ENCODE measurements at places on chromosomes 7 and 10. TPM values are rescaled to one million over a fixed set of nuclear protein-coding genes. Genes with fewer than 3 reads are reported as not detected.
A peak's percentile ranks its signal among the peaks of the same experiment; 100 is the strongest.

DNA sequence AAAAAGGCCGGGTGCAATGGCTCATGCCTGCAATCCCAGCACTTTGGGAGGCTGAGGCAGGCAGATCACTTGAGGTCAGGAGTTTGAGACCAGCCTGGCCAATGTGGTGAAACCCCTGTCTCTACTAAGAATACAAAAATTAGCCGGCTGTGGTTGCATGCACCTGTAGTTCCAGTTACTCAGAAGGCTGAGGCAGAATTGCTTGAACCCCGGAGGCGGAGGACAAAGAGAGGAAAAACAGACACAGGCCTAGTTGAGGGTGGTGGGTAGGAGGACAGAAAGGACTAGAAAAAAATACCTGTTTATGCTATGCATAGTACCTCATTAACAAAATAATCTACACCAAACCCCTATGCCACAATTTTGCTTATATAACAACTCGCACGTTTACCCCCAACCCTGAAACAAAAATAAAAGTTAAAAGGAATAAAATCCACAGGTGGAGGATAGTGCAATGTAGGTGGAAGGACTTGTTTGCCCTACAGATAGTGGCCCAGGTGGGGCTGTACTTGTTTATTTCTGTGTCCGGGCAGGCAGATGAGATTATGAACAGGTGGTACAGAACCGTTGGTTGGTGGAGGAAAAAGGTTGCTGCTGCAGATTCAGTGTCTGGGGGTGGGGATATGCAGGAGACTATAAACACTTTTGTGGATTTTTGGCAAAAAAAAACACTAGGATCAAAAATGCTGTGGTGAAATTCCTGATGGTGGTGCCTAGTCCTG lies 5.1 kb downstream of the ZNF680 start:
- H3K27ac ChIP-seq, result no peak overlapping the region
- no peak overlapping the region for H3K4me3 ChIP-seq
- H3K36me3 ChIP-seq, result no peaks in the 10 kb centered on the region

DNA sequence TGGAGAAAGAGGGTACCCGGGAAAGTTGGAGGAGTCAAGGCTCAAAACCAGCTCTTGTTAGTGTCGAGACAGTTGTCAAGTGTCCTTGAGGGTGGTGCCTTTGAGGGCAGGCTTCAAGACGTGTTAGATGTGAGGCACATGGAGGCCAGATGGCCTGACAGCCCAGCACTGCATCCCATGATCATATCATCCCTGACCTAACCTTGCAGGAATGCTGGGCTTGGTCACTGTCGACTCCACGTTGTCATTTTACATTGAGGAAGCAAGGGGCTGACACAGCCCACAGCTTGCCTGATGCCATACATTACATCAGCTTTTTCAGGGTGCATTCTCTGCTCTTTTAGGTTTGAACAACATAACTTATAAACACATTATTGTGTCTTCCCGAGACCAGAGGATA lies 114.1 kb downstream of the ABCA13 start:
- no peak overlapping the region for H3K27ac ChIP-seq
- H3K4me1 ChIP-seq, result no peaks in the 10 kb centered on the region
- H3K36me3 ChIP-seq, result no peaks in the 10 kb centered on the region
- DNase-seq, result no peak
- no peak overlapping the region for H3K4me3 ChIP-seq
- no peaks in the 10 kb centered on the region for H3K27me3 ChIP-seq

GRCh38 chr7:33325754-33326484 lies 196.6 kb downstream of the BBS9 start:
- H3K36me3 ChIP-seq, result no peaks in the 10 kb centered on the region
- H3K4me3 ChIP-seq, result no peak overlapping the region
- H3K27me3 ChIP-seq, result no peaks in the 10 kb centered on the region
- no peaks in the 10 kb centered on the region for H3K4me1 ChIP-seq
- no peak for DNase-seq

Gene NUPR2
- total RNA-seq, result not detected

DNA sequence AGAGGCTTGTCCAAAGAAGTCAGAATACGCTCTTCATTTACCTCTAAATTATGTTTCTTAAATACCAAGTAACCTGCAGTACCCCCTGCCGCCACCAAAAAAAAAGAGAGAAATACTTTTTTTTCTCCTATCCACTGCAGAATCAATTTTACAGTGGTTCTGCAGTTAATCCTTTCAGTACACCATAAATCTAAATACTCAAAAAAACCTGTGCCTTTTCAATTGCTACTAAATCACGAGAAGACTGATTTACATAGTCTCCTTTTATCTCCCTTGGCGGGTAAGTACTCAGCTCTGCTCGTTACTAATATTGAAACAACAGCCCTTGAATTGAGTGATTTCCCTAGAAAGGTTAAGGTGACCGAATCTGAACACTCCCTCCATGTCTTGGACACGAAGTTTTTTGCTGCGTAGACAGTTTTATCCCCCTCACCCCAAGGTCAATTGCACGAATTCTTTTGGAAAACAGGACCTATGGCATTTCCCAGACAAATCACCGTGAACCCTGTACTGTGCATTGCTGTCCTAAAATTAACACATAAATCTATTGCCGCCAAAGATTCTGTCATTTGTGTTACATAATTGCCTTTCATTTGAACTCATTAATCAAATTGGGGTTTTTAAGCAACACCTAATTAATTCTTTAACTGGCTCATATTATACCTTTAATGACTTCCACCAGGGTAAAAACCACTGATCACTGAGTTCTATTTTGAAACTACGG lies 512 bp upstream of the VIM start:
- no peaks in the 10 kb centered on the region for H3K36me3 ChIP-seq
- H3K4me3 ChIP-seq, result no peak overlapping the region
- peak; percentile 30 for DNase-seq
- no peaks in the 10 kb centered on the region for H3K27me3 ChIP-seq
- H3K4me1 ChIP-seq, result peaks cover 21% of the 10 kb centered on the region

Gene STOX1
- 8.5 TPM for total RNA-seq

GRCh38 chr10:124516181-124516580 lies 54.6 kb downstream of the LHPP start:
- H3K27ac ChIP-seq, result no peak overlapping the region
- H3K4me1 ChIP-seq, result no peaks in the 10 kb centered on the region
- no peak for DNase-seq
- no peaks in the 10 kb centered on the region for H3K36me3 ChIP-seq

Gene LGI1
- total RNA-seq, result 1.1 TPM

Gene RASSF4
- 55.6 TPM for total RNA-seq

DNA sequence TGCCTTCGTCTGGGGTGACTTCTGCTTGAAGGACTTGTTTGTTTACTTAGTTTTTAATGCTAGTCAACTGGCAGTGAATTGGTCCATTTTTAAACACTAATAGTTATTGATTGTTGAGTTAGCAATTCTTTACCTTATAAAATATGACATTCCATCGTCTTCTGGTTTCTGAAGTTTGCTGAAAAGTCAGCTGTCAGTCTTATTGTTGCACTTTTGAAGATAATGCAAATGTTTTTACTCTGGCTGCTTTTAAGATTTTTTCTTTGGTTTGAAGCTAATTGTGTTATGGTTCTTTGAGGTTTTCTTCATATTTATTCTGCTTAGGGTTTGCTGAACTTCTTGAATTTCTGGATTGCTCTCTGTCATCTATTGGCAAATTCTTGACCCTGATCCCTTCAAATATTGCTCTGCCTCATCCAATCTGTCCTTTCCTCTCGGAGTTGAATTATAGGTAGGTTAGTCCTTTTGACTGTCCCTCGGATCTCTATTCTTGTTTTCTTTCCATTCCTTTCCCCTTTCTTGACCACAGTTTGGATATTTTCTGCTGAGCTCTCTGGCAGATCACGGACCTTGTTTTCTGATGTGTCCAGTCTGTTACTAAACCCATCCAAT lies 24.2 kb downstream of the MGMT start:
- no peak overlapping the region for H3K4me3 ChIP-seq
- peak; percentile 15 for DNase-seq
- H3K27ac ChIP-seq, result no peak overlapping the region

- H3K4me1 ChIP-seq, result no peaks in the 10 kb centered on the region
- no peak overlapping the region for H3K27ac ChIP-seq
- 0 out of 2 replicates have a peak, but pooled peaks cover 2% of the 10 kb centered on the region for H3K27me3 ChIP-seq
- H3K4me3 ChIP-seq, result no peak overlapping the region
Observed at GRCh38 chr10:42864575-42864974, 82.0 kb downstream of the BMS1 start.

GRCh38 chr10:66828957-66829356 lies 96.9 kb upstream of the LRRTM3 start:
- no peak overlapping the region for H3K4me3 ChIP-seq
- DNase-seq, result no peak
- H3K4me1 ChIP-seq, result no peaks in the 10 kb centered on the region
- H3K27me3 ChIP-seq, result no peaks in the 10 kb centered on the region
- H3K36me3 ChIP-seq, result no peaks in the 10 kb centered on the region

DNA sequence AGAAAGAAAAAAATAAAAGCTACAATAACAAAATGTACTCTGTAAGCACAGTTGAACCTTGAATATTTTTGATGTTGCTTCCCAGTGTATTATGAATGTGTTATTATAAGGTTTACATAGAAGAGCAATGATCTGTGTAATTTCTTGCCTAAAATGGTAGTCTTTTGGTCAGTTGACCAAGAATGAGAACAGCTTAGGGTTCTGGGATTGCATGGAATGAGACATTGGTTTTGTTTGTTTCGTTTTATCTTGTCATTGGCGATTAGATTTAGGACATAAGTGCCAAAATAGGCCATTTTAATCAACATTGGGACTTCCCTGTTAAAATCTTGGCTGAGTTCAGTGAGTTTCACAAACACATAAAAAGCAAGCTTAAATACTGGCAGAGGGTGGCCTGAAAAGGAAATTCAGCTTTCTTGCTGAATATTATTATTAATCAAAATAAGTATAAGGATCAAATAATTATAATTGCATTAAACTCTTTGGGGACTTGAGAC lies 49.1 kb upstream of the GLCCI1 start:
- H3K4me3 ChIP-seq, result no peak overlapping the region
- DNase-seq, result no peak
- no peaks in the 10 kb centered on the region for H3K27me3 ChIP-seq
- H3K27ac ChIP-seq, result no peak overlapping the region
- no peaks in the 10 kb centered on the region for H3K36me3 ChIP-seq

GRCh38 chr7:47478926-47479711 lies 102.8 kb downstream of the TNS3 start:
- DNase-seq, result no peak
- no peak overlapping the region for H3K27ac ChIP-seq
- H3K27me3 ChIP-seq, result no peaks in the 10 kb centered on the region
- peaks cover 3% of the 10 kb centered on the region for H3K36me3 ChIP-seq
- H3K4me1 ChIP-seq, result peaks cover 64% of the 10 kb centered on the region
- no peak overlapping the region for H3K4me3 ChIP-seq

Gene CFTR
- 130 TPM for total RNA-seq

- no peak for DNase-seq
- no peak overlapping the region for H3K4me3 ChIP-seq
- no peak overlapping the region for H3K27ac ChIP-seq
Observed at GRCh38 chr10:30858499-30858898, 173.2 kb downstream of the ZNF438 start.

GRCh38 chr7:116337800-116338199 lies 127.5 kb downstream of the TES start:
- H3K36me3 ChIP-seq, result no peaks in the 10 kb centered on the region
- DNase-seq, result no peak
- H3K4me1 ChIP-seq, result peaks cover 16% of the 10 kb centered on the region
- no peak overlapping the region for H3K27ac ChIP-seq
- H3K4me3 ChIP-seq, result no peak overlapping the region
- H3K27me3 ChIP-seq, result no peaks in the 10 kb centered on the region

Gene CUX1
- 113 TPM for total RNA-seq

- no peaks in the 10 kb centered on the region for H3K36me3 ChIP-seq
- H3K4me3 ChIP-seq, result no peak overlapping the region
- H3K27ac ChIP-seq, result no peak overlapping the region
- H3K27me3 ChIP-seq, result no peaks in the 10 kb centered on the region
- no peak for DNase-seq
- H3K4me1 ChIP-seq, result peaks cover 18% of the 10 kb centered on the region
Observed at GRCh38 chr7:143354965-143355364, 7.5 kb downstream of the FAM131B start.

Gene MYPN
- total RNA-seq, result not detected

- H3K36me3 ChIP-seq, result no peaks in the 10 kb centered on the region
- no peaks in the 10 kb centered on the region for H3K27me3 ChIP-seq
- H3K4me3 ChIP-seq, result no peak overlapping the region
- H3K4me1 ChIP-seq, result no peaks in the 10 kb centered on the region
Observed at GRCh38 chr10:77936697-77937567, 10.4 kb upstream of the DLG5 start.

DNA sequence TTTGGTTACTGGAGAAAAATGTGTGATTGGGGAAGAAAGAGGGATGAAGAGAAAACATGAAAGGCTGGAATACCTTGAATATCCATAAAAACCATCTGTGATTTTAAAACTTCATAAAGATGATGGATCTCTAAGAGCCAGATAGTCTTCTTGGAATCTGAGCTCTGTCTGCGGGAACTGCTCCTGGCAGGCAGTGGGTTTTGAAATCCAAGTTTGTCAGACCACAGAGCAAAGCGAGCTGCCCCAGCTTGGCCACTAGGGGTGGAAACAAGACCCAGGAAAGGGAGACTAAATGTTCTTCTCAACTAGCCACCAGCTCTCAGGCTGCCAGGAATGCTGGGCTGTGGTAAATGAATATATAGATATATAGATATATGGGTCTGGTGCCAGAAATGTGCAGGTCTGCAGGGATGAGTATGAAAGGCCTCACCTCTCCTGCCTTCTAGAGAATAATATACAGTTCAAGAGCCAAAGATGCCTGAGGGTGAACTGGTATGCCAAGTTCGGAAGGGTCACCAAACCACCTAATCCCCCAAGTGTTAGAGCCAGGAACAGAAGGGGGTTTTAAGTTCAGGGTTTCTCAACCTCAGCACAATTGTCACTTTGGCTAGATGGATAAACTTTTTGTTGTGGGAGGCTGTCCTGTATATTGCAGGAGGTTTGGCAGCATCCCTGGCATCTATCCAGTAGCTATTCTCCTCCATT lies 208.8 kb downstream of the KCNMA1 start:
- no peaks in the 10 kb centered on the region for H3K27me3 ChIP-seq
- H3K4me1 ChIP-seq, result peaks cover 43% of the 10 kb centered on the region
- peak overlapping the region; percentile 15 for H3K27ac ChIP-seq
- H3K36me3 ChIP-seq, result no peaks in the 10 kb centered on the region

Gene CELF2
- 0.27 TPM for total RNA-seq

Gene DIP2C
- total RNA-seq, result 11.4 TPM

Gene ITGB8
- total RNA-seq, result 4.6 TPM

Gene DMBT1
- total RNA-seq, result not detected

DNA sequence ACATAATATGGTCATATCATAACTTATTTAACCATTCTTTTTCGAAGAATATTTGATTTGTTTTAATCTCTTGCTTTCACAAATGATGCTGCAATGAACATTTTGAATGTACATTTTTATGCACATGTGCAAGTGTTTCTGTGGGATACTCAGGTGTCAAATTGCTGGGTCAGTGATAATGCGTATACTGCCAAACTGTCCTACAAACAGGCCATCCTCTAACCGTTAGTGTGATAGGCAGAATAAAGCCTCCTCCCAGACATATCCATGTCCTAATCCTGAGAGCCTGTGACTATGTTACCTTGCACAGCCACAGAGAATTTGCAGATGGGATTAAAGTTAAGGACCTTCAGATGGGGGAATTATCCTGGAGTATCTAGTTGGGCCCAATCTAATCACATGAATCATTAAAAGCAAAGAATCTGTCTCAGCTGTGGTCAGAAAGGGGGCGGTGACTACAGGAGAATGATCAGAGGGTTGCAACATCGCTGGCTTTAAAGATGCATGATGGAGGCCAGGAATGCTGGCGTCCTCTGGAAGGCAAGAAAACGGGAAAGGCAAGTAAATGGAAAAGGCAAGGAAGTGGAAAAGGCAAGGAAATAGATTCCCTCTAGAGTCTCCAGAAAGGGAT lies 46.7 kb downstream of the FZD1 start:
- H3K27ac ChIP-seq, result no peak overlapping the region
- no peaks in the 10 kb centered on the region for H3K27me3 ChIP-seq
- H3K36me3 ChIP-seq, result no peaks in the 10 kb centered on the region
- H3K4me1 ChIP-seq, result no peaks in the 10 kb centered on the region
- DNase-seq, result no peak

Gene PDZD7
- 1.5 TPM for total RNA-seq
